ENCODE measurements at places on chromosomes 7 and 10. TPM values are rescaled to one million over a fixed set of nuclear protein-coding genes. Genes with fewer than 3 reads are reported as not detected.
A peak's percentile ranks its signal among the peaks of the same experiment; 100 is the strongest.

- peak; percentile 92 for DNase-seq
Observed at GRCh38 chr7:155003092-155003375, at the start of gene PAXIP1. Gene PAXIP1, minus strand, starts transcription at chr7:155003124. Its CDS starts 195 bp downstream, at chr7:155002929.

DNA sequence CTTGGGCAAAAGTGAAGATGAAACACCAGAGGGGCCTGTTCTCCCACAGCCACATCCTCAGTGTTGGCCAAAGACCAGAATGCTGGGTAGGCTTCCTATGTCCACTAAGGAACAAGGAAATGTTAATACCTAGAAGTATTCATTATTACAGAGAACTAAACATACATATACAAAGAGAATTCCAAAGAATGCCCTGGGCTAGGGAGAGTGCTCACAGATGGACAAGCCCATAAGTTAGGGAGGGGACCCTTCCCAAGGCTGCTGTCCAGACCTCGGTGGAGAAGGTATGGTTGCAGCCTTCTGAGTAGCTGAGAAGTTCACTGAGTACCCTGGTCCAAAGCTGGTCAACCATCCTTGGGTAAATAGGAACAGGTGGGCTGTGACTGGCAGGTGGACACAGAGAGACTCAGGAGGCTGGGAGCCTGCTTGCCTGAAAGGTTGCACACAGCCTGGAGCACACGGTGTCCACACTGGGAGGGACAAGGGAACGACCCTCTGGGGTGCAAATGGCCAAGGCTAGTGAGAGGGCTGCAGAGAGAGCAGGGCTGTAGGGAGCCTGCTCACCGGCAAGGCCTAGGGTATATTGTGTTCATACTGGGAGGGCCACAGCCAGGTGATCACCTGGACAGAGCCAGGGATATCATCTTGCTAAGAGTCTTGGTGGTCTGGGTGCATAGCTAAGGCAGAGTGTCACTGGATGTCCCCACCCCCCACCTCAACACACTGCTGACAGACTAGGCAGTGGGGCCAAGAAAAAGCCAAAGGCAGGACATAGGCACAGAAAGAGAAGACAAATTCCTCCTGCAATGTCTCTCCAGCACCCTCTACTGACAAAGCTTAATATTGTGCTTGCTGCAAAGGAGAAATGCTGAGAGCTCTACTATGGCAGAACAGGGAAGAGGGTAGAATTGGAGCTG, 40.3 kb downstream of the CPVL start:
- DNase-seq = peak; percentile 36

DNA sequence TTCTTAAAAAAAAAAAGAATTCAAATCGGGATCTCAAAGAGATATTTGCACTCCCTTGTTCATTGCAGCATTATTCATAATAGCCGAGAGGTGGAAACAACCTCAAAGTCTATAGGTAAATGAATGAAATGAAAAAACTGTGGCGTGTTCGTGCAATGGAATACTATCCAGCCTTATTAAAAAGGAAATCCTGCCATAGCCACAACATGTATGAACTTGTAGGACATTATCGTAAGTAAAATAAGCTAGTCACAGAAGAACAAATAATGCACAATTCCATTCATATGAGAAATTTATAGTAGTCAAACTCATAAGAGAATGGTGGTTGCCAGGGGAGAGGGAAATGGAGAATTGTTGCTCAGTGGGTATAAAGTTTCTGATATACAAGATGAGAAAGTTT, 37.9 kb downstream of the GRK5 start:
- DNase-seq = no peak

DNA sequence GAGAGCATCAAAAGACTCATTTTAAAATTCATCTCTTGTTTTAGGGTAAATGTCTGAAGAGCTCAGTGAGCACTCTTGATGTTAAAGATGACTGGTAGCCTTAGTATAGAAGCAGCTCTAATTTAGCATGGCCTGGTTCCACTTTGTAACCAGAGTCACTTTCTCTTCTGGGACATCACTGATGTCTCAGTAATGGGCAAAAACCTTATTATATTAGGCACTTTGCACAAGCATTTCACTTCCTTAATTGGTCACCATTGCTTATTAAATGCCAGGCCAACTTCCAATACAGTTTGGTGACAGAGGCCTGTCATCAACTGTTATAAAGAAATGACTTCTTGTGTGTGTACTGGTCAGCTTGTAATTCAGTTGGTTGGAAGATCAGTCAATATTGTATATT, 53.0 kb downstream of the STEAP1B start:
- peak; percentile 33 for DNase-seq

GRCh38 chr7:5679048-5679812, 102.2 kb downstream of the RNF216 start:
- no peak for DNase-seq

GRCh38 chr7:11817111-11817740, 14.8 kb downstream of the THSD7A start:
- DNase-seq = no peak

DNA sequence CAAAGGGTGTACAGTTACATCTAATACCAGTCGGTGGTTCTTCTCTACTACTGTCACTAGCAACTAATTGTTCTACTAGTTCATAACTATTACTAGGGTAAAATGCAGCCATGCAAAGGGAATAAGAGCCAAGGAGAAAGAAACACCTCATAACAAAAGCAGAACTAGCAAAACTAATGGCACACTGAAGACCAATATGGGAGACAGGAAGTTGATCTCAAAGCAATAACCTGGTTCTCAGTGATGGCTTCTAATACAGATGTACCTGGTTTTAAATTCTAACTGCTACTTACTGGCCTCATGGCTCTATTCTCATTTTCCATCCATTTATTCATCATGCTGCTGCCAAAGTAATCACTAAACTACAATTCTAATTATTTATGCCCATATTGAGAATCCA, 170.3 kb downstream of the SEMA3E start:
- no peak for DNase-seq

DNA sequence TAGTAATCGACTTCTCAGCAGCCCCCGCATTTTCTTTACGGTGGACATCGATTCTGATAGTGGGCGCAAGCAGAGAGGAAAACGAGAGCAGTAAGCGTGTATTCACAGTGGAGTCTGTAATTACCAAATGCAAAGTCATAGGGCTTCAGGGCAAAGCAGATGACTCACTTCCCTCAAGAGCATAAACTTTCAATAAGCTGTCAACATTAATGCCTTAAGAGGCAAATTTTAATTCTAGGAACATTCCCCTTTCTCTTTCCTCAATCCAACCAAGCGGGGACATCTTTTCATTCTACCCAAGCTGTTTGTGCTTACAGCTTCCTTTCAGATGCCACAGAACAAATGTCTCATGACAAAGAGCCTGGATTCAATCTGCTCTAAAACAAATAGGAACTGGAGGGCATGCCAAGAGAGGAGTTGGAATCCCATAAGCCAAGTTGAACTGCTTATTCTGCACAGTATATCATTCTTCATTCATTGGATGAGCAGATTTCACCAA, 48.6 kb downstream of the MALSU1 start:
- no peak for DNase-seq

- no peak for DNase-seq
Observed at GRCh38 chr7:17580141-17580540, 281.7 kb downstream of the AHR start.

GRCh38 chr10:114367351-114368056, 36.8 kb downstream of the AFAP1L2 start:
- no peak for DNase-seq

DNA sequence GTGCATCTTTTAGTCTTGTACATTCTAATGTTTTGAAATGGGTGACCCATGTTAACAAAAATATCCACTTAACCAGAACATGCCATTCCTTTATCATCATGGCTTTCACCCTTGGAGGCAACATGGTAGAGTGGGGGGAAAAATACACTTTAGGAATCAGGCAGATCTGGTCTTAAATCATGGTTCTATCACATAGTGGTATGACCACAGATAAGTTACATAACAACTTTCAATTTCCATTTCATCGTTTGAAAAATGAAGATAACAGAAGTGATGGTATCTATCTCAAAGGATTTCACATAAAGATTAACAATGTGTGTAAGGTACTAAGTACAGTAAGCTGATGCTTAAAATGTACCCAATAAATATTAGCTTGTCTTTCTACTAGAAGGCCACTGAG, 19.0 kb downstream of the TMEM168 start:
- no peak for DNase-seq

EBLN1 gene
- not detected for total RNA-seq

NEURL1 gene
- total RNA-seq = 0.30 TPM

COL28A1 gene
- 0.49 TPM for total RNA-seq

SLC16A12 gene
- not detected for total RNA-seq
